ENCODE measurements at places on chromosomes 3 and 15.

- DNase-seq = peak; percentile 26
Measured at GRCh38 chr3:37456270-37456708, 281.9 kb upstream of the LRRFIP2 start.

- peak; percentile 69 for DNase-seq
Measured at GRCh38 chr15:52523192-52523591, 5.5 kb downstream of the MYO5A start.

DNA sequence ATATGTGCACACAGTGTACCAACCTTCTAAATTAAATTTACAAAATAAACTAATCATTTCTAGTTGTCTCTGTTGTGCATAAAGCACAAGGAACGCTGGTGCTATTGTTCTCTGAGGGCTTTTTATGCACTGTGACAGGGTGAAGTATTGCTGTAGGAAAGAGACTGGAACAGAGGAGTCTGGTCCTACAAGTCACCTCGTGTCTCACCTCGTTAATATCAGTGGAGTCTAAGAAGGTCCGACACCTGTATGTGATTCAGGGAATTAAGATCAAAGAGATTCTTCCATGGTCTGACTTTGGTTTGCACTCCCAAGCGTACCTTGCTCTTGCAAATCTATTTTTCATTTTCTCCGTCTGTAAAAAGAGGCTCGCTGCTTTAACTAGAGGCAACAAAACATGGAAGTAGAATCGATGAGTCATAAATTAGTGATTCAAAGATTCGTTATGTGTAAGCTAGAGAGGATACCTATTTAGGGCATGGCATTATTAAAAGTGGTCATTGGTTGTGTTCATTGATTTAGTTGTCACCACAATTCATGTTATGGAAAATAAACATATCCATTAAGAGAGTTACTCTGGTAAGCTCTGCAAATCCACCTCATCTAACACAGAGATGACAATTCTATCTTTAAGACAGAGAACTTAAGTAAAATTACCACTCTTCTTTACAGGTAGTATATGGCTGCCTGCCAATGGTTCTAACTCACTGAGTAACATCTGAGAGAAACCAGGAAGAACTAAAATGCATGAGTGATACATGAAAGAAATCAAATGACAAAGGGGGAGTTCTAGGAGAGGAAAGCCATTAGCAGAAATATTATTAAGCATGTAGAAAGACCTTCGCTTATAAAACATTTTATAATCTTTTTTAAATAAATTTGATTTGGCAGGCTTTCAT is 219.4 kb upstream of the GBE1 start:
- no peak for DNase-seq

GRCh38 chr15:58870451-58870850 is 63.0 kb downstream of the SLTM start:
- peak; percentile 45 for DNase-seq

GRCh38 chr3:139935866-139936817 is 1.2 kb downstream of the CLSTN2 start:
- DNase-seq = peak; percentile 4

- peak; percentile 97 for DNase-seq
Measured at GRCh38 chr15:89836267-89837133, 21.8 kb upstream of the ANPEP start.

DNA sequence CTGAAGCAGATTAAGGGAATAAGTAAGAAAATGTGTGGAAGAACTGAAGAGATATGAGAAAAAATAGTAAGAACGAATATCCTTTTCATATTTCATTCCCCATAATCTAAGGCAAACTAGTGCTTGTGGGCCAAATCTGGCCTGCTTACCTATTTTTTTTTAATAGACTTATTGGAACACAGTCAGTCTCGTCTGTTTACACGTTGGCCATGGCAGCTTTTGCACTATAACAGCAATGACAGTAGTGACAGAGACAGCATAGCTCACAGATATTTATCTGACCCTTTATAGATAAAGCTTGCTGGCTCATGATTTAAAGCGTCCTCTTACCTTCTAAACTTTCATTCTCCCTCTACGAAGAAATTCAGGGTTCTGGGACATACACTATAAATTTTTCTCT is 50.0 kb upstream of the CDAN1 start:
- no peak for DNase-seq

DNA sequence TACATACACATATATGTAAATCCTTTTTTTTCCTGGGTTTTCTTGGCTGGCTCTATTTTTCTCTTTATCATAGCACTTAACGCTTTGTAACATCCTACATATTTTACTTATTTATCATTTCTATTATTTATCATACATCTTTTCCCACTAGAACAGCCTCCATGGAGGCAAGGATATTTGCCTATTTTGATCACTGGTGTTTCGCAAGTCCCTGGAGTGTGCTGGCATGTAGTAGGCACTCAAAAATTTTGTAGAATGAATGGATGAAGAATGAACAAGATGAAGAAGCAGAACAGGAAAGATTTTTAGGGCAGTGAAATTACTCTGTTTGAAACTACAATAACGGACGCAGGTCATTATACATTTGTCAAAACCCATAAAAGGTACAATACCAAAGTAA is 83.0 kb upstream of the PTX3 start:
- DNase-seq = no peak

GRCh38 chr3:73695841-73696240 is 71.1 kb upstream of the PDZRN3 start:
- no peak for DNase-seq

GRCh38 chr3:64509206-64509605 is 178.6 kb downstream of the ADAMTS9 start:
- peak; percentile 13 for DNase-seq

GRCh38 chr15:29062179-29062591 is 176.4 kb downstream of the APBA2 start:
- no peak for DNase-seq

Measured in fibroblast of skin of abdomen (primary cell).